ENCODE measurements at places on chromosomes 5 and 9. TPM values are rescaled to one million over a fixed set of nuclear protein-coding genes. Genes with fewer than 3 reads are reported as not detected.

HTR4 gene
- total RNA-seq: 0.40 TPM

GRCh38 chr5:39661026-39661779 lies 236.4 kb upstream of the DAB2 start:
- no peak for DNase-seq
- H3K4me1 ChIP-seq: no peaks in the 10 kb centered on the region
- H3K36me3 ChIP-seq: no peaks in the 10 kb centered on the region
- no peak overlapping the region for H3K4me3 ChIP-seq
- H3K27ac ChIP-seq: no peak overlapping the region

- H3K27me3 ChIP-seq: no peaks in the 10 kb centered on the region
- DNase-seq: no peak
- no peaks in the 10 kb centered on the region for H3K36me3 ChIP-seq
Measured at GRCh38 chr5:172438319-172438668, 16.0 kb downstream of the SH3PXD2B start.

DNA sequence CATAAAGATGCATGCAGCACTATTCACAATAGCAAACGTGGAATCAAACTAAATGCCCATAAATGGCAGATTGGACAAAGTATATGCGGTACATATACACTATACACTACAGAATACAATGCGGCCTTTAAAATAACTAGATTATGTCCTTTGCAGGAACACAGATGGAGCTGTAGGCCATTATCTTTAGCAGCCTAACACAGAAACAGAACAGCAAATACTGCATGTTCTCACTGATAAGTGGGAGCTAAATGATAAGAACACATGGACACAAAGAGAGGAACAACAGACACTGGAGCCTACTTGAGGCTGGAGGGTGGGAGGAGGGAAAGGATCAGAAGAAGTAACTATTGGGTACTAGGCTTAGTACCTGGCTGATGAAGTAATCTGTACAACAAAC lies 758.2 kb downstream of the TLE1 start:
- no peaks in the 10 kb centered on the region for H3K36me3 ChIP-seq
- no peaks in the 10 kb centered on the region for H3K27me3 ChIP-seq
- no peaks in the 10 kb centered on the region for H3K4me1 ChIP-seq
- H3K4me3 ChIP-seq: no peak overlapping the region

- peaks cover 3% of the 10 kb centered on the region for H3K4me1 ChIP-seq
- H3K27ac ChIP-seq: peak overlapping the region; percentile 61
- H3K36me3 ChIP-seq: no peaks in the 10 kb centered on the region
- no peaks in the 10 kb centered on the region for H3K27me3 ChIP-seq
- peak; percentile 20 for DNase-seq
- H3K4me3 ChIP-seq: no peak overlapping the region
Measured at GRCh38 chr9:134526584-134527477, 114.8 kb upstream of the COL5A1 start.
